Motor neuron (in vitro differentiated cells): ENCODE measurements at places on chromosomes 13 and 19. TPM values are rescaled to one million over a fixed set of nuclear protein-coding genes. Genes with fewer than 3 reads are reported as not detected.

DNA sequence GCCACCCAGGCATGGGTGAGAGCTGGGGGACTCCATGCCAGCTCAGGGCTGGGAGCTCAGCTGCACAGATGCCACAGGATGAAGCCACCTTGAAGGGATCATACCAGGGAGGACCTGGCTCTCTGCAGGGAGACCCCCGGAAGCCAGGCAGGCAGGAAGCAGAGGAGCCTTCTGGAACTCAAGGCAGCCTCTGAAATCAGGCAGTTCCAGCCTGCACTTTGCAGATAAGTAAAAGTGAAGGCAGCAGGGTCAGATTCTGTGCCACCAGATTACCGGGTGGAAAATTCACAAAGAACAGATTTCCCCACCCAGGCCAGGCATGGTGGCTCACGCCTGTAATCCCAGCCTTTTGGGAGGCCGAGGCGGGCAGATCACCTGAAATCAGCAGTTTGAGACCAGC, 2.5 kb downstream of the TMEM259 start:
- ATAC-seq, result no peak

DNA sequence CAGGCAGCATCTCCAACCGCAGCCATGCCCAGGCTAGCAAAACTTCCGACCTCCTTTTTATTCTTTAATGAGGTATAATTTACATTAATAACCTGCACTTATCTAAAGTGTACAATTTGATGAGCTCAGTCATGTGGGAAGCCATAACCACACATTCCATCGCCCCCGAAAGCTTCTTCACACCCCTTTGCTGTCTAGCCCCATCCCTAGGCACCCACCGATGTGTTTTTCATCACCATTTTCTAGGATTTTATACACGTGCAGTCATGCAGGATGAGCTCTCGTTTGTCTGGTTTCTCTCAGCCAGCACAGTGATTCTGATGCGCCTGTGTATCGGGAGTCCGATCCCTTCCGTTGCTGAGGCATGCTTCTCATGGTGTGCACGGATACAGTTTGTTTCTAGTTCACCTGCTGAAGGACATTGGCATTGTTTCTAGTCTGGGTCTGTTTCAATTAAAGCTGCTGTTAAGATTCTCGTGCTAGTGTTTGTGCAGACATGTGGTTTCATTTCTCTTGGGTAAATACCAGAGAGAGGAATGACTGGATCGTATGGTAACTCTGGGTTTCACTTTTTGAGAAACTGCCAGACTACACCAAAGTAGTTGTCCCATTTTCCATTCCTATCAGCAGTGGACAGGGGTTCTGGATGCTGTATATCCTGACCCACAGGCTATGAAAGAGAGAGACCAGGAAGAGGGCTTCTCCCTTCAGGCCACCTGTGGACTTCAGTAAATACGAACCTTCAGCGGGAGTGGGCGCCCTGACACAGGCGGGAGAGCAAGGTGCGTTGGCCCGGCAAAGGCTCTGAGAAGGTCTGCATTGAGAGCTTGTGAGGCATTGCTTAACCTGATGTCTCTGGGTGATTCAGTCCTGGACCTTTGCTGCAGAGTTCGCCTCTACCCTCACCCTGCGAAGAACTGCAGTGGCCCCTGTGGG, 4.9 kb downstream of the AP1M1 start:
- no peak for ATAC-seq

- no peak for ATAC-seq
These were observed 37.2 kb downstream of the KCNRG start for GRCh38 chr13:50052478-50052877.

DNA sequence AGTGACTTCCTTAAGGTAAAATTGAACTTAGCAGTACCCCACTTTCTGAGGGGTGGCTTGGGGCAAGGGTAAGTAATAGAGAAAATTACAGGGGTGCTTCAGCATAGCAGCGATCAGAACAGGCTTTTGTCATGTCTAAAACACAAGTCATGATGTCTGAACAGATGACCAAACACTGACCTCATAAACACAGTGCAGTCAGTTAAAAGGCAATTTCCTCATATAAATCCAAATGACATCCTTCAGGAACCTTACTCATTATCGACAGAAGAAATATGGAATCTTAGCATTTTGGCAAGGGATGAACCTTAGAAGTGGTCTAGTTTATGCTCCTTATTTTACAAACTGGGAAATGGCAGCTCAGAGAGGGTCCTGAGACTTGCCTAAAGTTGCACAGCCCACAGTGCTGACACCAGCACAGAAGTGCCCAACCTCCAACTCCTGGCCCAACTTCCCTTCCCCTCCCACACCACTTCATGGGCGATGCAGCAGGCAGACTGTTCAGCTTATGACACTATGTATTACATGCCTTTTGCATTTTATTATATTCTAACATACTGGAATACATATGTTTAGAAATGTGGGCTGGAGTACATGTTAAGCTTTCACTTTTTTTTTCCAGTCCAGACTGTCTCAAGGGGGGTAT, 3.6 kb downstream of the GJA3 start:
- no peak for ATAC-seq

DNA sequence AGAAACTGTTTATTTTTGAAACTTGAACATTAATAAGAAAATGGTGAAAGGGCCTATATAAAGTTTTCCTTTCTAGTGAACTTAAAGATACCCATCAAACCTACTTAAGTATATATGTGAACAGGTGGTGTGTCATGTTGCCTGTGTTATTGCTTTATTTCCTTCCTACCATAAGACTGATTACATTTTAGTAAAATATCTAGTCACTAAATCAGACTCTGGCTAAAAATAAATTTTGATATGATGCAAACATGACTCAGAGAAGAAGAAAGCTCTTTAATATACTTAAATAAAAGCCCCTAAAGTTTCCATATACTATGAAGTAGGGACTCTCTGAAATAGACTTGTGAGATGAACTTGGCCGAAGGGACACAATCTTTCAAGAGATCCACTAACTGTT, 35.1 kb upstream of the FBXL3 start:
- ATAC-seq, result no peak

CACNG8 gene
- total RNA-seq, result 1.9 and 2.9 TPM in 2 replicates

CABP5 gene
- 0.73 TPM in 1 of 2 replicates, not detected in the other for total RNA-seq
